ENCODE measurements at places on chromosomes 13 and 19. TPM values are rescaled to one million over a fixed set of nuclear protein-coding genes. Genes with fewer than 3 reads are reported as not detected.

- no peak for DNase-seq
Observed at GRCh38 chr19:6278740-6279619, 795 bp downstream of the MLLT1 start.

- DNase-seq, result no peak
Observed at GRCh38 chr19:44694184-44694579, 4.8 kb upstream of the CEACAM16 start.

DNA sequence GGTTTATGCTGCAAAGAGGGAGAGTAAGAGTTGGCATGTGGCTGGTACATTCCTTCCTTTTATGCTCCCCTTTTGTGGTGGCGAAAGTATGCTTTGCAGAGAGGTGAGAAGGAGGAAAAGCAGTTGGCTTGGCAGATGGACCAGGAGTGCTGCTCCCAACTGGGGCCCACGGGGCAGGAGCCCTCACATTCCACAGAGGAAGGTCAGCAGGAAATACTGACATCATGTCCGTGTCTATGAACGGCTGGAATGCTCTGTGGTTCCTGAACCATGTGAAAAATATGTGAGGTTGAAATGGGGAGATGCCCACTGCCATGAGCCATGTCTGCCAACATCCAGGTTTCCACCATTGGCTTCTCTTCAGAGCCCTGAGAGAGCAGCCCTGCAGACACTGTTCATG is 33.3 kb upstream of the GAS6 start:
- DNase-seq, result no peak

- no peak for DNase-seq
Observed at GRCh38 chr13:98994080-98994479, 16.2 kb upstream of the DOCK9 start.

DNA sequence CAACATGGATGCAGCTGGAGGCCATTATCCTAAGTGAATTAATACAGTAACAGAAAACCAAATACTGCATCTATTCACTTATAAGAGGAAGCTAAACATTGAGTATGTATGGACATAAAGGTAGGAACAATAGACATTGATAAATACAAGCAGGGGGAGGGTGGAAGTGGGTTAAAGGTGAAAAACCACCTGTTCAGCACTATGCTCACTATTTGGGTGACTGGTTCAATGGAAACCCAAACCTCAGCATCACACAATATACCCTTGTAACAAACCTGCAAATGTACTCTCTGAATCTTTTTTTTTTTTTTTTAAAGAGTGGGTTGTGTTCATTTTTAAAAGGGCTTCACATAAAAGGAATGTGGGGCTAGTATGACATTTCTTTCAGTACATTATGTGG is 26.9 kb upstream of the CPB2 start:
- no peak for DNase-seq

DNA sequence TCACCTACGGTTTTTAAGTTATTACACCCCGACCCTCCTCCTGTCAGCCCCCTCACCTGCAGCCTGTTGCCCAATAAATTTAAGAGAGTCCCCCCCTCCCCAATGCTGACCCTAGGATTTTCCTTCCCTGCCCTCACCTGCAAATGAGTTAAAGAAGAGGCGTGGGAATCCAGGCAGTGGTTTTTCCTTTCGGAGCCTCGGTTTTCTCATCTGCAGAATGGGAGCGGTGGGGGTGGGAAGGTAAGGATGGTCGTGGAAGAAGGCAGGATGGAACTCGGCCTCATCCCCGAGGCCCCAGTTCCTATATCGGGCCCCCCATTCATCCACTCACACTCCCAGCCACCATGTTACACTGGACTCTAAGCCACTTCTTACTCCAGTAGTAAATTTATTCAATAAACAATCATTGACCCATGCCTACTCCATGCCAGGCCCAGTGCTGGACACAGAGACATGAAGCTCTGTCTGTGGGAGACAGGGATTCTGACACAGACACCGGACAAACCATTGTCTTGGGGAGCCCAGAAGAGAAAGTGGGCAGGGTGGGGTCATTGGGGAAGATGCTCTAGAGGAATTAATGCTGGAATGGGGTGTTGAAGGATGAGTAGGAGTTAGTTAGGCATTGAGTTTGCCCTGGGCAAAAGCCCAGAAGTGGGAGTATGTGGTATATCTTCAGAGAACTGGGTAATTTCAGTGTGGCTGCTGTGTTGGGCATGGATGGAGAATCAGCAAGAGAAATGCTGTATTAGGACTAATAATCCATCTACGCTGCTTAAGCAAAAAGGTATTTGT is 19.2 kb downstream of the CKM start:
- DNase-seq, result no peak

- DNase-seq, result no peak
Observed at GRCh38 chr13:113041293-113041690, 64.3 kb upstream of the F7 start.

DNA sequence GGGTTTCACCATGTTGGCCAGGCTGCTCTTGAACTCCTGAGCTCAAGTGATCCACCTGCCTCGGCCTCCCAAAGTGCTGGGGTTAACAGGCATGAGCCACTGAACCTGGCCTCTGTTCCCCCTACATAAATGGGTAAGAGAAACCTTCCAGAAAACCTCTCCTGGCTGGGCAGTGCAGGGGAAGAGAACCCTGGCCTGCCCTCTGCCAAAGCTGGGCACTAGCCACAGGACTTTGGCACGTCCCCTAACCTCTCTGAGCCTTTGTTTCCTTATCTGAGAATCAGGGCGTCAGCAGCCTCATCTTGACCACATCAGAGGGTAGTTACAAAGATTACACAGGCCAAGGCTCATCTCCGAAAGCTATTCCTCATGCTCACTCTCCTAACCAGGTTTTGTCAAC is 2.2 kb downstream of the SBSN start:
- DNase-seq, result no peak

GRCh38 chr19:29616541-29616940 is 10.5 kb downstream of the POP4 start:
- no peak for DNase-seq

DNA sequence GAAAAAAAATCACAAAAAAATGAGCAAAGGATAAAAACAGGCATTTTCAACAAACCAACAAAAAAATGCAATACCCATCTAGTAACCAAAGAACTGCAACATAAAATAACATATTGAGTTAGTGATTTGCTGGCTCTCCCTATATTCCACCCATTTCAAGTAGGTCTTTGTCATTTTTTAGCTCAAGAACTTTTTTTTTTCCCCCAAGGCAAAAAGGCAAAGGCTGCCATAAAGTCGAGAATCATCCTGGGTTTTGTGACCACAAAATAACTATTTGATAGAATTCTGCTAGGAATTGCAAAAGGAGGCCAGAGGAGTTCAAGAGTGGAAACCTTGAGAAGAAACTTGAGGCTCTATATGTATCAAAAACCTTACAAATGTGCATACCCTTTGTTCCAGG is 5.5 kb downstream of the SAFB2 start:
- no peak for DNase-seq

DNA sequence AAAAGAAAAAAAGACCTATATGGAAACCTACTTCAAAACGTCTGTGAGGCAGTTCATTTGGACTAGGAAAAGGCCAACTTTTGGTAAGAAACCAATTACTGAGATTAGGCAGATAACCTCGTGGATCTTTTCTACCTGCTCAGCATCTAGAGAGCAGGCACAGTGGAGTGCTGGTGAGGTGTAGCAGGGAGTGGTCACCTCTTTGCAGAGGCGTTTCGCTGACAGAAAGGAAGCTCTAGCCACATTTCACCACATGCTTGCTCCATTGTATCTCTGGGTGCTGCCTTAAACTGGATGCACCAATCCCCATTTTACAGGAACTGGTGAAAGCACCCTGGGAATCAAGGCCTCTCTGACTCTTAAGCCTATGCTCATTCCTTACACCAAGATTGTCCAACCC is 360.5 kb downstream of the LIG4 start:
- DNase-seq, result no peak

DNA sequence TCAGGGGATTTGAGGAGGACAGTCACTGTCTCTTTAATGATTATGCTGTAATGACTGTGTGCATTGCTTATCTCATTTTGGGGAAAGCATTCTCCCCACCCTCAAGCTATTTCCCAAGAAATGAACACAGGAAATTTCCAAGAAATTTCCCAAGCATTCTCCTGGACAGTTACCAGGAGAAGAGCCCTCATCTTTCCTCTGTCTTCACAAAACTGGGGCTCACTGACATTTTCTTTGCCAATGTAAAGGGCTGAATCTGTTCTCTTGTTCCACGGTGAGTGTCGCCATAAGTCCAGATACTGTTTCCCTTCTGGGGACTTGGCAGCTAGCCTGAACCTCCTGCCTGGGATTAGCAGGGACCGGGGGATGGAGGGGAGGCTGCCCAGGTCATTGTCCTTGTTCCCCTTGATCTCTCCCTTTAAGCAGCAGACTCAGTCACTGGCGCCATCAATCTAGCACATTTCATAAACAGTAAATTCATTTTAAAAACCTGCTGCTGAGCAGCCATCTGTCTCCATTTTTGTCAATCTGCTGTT is 172.8 kb downstream of the DNAJC15 start:
- DNase-seq, result no peak

DNA sequence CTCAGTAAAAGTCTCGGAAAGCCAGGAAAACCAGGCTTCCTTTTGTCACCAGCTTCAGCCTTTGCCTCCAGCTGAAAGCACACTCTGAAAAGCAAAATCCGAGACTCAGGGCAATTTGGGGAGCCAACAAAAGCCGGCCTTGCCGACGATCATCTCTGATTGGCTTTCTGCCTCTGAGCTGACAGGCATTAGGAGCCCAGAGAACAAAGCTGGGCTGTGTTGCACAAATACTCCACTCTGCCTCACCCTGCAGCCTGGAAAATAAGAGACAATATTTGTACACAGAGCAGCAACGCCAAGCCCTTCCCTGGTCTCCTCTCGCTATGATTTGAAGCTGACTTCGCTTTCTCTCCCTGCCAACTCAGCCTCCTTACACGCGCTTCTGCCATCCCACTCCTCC is 46.9 kb downstream of the CACNA1A start:
- DNase-seq, result no peak

The APOC1 gene
- polyA plus RNA-seq, result 10.2 TPM

The IL12RB1 gene
- polyA plus RNA-seq, result 0.38 TPM

The C19orf33 gene
- polyA plus RNA-seq, result 13.1 TPM

The MBD3L2 gene
- polyA plus RNA-seq, result not detected

The POGLUT2 gene
- polyA plus RNA-seq, result 48.0 TPM

The MZT1 gene
- 21.9 TPM for polyA plus RNA-seq

The IGFL2 gene
- polyA plus RNA-seq, result not detected

The FGF22 gene
- polyA plus RNA-seq, result 0.35 TPM

The HCST gene
- 3.0 TPM for polyA plus RNA-seq

Measured in left renal cortex interstitium (tissue), 4 donors.